Activated CD4-positive, alpha-beta T cell treated with anti-CD3 and anti-CD28 coated beads, Interleukin-10, Interleukin-2, amounts not matched to agents 100 ng/mL and 50 ng/mL, durations not matched to agents 16 hours and 8 hours (primary cell): ENCODE measurements at places on chromosomes 12 and 14.

- DNase-seq: no peak
Measured at GRCh38 chr12:58943079-58943478, 22.8 kb upstream of the LRIG3 start.

DNA sequence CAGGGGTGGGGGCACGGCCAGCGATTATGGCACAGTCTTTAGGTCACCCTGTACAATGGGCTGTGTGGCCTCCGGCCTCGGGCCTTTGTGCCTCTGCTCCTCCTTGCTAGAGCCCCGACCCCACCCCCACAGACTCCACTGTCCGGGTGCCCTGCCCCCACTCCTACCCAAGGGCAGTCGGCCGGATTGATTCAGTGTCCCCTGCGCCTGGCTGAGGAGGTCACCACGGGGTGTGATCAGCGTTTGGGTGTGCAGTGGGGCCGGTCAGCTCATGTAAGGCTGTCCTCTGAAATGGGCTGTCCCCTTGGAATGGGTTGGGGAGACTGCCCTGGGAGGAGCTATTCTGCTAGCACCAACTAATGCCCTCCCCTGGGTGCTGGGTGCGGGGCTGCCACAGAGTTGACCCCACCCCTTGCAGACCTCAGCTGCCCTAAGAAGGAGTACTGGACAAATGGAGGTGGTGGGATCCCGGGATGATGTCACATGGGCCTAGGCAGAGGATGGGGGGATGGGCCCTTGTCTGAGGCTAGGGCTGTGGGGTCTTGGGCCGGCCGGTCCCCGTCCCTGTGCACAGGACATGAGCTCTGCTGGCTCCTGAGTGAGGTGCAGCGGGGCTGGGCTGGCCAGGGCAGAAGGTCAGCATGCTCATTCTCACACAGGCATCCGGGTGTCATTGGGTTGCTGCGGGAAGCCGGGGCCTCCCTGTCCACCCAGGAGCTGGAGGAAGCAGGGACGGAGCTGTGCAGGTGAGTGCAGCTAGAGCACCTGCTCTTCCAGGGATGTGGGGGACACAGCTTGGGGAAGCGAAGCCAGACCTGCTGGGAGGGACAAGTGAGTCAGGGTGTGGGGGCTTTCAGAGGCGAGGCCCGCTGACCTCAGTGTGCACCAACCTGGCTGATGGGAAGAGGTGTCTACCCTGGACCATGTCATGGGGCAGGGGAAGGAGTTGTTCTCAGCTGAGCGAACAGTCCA lies 23.4 kb downstream of the ASPG start:
- no peak for DNase-seq

DNA sequence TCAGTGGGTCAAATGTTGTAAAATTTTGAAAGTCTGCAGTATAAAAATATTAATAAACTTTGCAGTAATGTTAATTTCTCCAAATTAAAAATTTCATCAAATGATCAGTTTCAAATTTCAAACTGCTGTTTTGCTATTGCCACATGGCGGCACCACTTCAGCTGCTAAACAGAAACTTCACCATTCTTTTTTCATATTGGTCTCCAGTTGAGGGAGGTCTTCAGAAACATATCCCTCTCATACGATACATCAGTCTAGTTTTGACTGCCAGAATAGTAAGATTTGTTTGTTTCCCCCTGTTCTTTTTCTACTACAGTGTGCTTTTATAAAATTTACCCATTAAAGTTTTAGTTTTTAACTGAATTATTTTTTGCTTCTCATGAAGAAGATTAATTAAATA lies 4.2 kb upstream of the TRHDE start:
- DNase-seq: no peak

DNA sequence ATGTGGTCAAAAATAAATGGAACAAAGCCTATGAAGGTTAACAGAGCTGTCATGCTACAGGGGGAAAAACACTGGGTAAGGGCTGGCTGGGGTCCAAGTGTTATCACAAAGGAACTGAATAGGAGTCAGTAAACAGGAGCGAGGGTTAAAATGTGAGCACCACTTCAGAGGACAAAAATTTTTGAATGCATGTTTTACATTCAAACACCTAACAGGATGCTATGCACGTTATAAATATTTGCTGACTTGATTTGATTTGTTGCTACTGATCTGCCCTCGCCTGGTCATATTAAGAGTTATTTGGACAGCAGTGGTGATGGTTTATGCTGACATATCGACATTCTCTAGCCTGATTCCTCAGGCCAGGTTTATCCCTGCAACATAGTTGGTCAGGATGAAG lies 7.4 kb upstream of the KTN1 start:
- no peak for DNase-seq

DNA sequence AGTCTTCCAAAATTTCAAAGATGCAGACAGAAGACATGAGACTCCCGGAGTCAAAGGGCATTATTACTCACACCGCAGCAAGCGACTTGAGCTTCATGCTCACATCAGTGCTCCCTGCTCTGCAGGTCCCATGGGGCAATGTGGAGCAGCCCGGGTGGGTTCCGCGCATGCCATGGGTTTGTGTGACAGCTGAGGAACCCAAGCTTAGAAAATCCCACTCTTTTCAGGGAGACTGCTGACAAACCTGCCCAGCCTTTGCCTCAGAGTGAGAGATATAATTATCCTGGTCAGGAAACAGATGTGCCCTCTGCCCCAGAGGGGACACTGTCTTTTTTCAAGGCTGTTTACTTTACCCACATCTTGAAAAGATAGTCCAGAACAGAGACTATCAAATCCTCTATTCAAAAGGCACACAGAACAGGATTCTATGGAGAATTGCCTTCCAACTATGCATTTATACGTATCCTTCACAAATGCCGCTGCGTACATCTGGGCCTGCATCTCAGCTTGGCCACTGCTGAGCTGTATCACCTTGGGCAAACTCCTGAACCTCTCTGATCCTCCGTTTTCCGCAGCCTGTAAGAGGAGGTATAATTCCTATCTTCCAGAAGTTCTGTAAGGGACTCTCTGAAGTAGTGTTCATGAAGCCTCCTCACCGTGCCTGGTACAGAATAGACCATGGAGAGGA lies 16.0 kb downstream of the C14orf132 start:
- DNase-seq: no peak

- DNase-seq: no peak
Measured at GRCh38 chr12:101298426-101298825, 18.5 kb downstream of the UTP20 start.

DNA sequence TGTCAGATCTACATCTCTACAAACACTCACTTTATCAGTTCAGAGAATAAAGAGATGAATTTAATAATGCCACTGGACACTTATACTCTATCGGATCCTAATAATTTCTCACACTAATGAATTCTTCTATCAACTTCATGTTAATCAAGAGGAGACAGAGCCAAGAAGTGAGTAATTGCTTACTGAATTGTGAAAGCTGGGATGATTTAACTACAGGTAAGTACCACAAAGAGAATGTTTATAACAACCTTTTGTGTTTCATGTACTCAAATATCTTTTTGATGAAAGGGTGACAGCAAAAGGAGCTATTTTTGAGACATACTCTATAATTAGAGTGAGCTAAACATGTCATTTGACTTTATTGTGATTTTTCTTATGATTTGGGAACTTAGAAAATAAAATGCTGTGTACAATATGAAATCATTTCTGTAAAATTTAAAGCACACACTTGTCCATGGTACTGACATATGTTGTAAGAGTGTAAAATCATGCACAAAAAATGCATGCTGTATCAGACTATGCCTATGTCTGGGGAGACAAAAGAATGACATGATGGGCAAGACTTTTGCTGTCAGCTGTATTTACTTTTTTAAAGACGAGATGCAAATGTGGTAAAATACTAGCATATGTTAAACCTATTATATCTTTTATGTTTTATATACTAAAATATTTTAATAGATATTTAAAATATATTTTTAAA lies 361.2 kb downstream of the CCER1 start:
- DNase-seq: no peak
